Activated CD4-positive, alpha-beta memory T cell treated with anti-CD3 and anti-CD28 coated beads for 36 hours (primary cell): ENCODE measurements at places on chromosomes 2 and 18.
A peak's percentile ranks its signal among the peaks of the same experiment; 100 is the strongest.

GRCh38 chr2:20516646-20517341 is 69.9 kb downstream of the RHOB start:
- no peaks in the 10 kb centered on the region for H3K36me3 ChIP-seq
- H3K27ac ChIP-seq: no peak overlapping the region
- H3K27me3 ChIP-seq: peaks cover 2% of the 10 kb centered on the region
- DNase-seq: no peak
- peaks cover 6% of the 10 kb centered on the region for H3K4me1 ChIP-seq

GRCh38 chr2:175792881-175793280 is 209.2 kb downstream of the LNPK start:
- DNase-seq: no peak
- no peaks in the 10 kb centered on the region for H3K4me1 ChIP-seq
- no peaks in the 10 kb centered on the region for H3K27me3 ChIP-seq
- H3K4me3 ChIP-seq: no peak overlapping the region
- no peaks in the 10 kb centered on the region for H3K36me3 ChIP-seq

DNA sequence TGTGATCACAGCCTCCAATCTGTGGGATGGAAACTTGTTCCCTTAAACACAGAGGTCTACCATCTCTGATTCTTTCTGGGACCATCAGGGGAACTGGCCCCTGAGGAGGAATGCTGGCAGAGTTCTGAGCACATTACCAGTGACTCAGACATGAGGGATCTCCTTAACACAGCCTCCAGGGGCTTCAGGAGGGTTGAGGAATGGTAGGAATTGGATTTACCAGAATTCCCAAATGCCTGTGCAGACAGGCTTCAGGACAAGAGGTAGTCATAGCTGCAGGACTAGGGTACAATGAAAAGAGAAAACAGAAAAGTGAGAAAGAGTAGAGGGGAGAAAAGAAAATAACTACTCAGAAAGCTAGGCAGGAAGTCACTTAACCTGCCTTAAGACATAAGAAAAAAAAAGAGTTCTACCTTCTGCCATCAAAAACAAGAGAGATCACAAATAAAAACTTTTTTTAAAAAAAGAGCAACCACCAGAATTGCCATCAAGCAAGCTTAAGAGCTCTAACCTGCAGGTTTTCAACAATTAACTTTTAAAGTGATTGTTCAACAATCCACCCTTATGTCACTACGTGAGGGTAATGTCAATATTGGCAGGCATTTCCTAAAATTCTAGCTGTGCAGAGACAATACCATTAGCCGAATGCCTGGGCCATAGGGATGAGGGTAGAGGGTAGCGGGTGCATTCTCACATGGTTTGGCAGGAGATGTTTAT is 524.4 kb downstream of the BCL11A start:
- H3K27me3 ChIP-seq: no peaks in the 10 kb centered on the region
- H3K36me3 ChIP-seq: no peaks in the 10 kb centered on the region
- H3K4me3 ChIP-seq: no peak overlapping the region

GRCh38 chr2:12718015-12718671 is 1.4 kb downstream of the TRIB2 start:
- H3K4me3 ChIP-seq: peak overlapping the region; percentile 86
- peaks cover 5% of the 10 kb centered on the region for H3K36me3 ChIP-seq
- no peaks in the 10 kb centered on the region for H3K27me3 ChIP-seq

- DNase-seq: no peak
- H3K4me3 ChIP-seq: no peak overlapping the region
- no peak overlapping the region for H3K27ac ChIP-seq
- no peaks in the 10 kb centered on the region for H3K27me3 ChIP-seq
Measured at GRCh38 chr18:39624961-39625360, 2059.4 kb upstream of the CELF4 start.

DNA sequence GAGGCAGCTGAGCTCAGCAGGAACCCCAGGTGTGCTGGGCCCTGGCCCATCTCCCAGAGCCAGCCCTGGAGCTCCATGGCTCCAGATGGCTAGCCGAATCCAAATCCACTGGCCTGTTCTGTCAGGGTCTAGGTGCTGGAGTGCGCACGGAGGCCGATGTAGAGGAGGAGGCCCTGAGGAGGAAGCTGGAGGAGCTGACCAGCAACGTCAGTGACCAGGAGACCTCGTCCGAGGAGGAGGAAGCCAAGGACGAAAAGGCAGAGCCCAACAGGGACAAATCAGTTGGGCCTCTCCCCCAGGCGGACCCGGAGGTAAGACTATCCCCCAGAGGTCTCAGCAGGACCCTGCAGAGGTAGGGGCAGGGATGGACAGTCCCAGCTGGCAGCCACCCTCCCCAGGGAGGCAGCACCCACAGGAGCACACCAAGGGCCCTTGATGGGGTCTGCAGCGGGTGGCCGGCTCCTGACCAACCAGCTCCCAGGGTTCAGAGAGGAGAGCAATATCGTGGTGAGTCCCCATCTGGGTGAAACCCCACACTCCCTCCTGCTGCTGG is 26.1 kb upstream of the PRLH start:
- no peaks in the 10 kb centered on the region for H3K4me1 ChIP-seq
- DNase-seq: no peak
- H3K27me3 ChIP-seq: peaks cover 3% of the 10 kb centered on the region
- no peak overlapping the region for H3K27ac ChIP-seq
- no peak overlapping the region for H3K4me3 ChIP-seq
- no peaks in the 10 kb centered on the region for H3K36me3 ChIP-seq

DNA sequence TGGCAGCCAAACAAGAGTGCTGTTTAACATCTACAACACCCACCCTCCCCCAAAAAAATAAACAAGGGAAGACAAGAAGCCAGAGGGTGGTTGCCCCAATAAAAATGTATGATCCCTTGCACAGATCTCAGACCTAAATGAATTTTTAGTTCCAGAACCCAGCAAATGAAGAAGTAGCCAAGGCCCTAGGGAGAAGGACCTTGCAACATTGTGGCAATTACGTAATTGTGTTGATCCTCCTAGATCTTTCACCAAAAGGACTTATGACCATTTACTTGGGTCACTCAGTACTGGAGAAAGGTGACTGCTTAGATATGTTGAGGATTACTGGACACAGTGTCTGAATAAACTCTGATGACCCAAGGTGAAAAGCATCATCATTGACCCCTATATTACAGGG is 1393.8 kb downstream of the LRP1B start:
- no peak overlapping the region for H3K27ac ChIP-seq
- no peak overlapping the region for H3K4me3 ChIP-seq
- H3K36me3 ChIP-seq: no peaks in the 10 kb centered on the region
- H3K4me1 ChIP-seq: no peaks in the 10 kb centered on the region
- H3K27me3 ChIP-seq: no peaks in the 10 kb centered on the region

- no peak overlapping the region for H3K4me3 ChIP-seq
- H3K27me3 ChIP-seq: peaks cover 3% of the 10 kb centered on the region
- no peak for DNase-seq
- no peak overlapping the region for H3K27ac ChIP-seq
- no peaks in the 10 kb centered on the region for H3K4me1 ChIP-seq
Measured at GRCh38 chr18:45104049-45104395, 423.3 kb downstream of the SETBP1 start.

DNA sequence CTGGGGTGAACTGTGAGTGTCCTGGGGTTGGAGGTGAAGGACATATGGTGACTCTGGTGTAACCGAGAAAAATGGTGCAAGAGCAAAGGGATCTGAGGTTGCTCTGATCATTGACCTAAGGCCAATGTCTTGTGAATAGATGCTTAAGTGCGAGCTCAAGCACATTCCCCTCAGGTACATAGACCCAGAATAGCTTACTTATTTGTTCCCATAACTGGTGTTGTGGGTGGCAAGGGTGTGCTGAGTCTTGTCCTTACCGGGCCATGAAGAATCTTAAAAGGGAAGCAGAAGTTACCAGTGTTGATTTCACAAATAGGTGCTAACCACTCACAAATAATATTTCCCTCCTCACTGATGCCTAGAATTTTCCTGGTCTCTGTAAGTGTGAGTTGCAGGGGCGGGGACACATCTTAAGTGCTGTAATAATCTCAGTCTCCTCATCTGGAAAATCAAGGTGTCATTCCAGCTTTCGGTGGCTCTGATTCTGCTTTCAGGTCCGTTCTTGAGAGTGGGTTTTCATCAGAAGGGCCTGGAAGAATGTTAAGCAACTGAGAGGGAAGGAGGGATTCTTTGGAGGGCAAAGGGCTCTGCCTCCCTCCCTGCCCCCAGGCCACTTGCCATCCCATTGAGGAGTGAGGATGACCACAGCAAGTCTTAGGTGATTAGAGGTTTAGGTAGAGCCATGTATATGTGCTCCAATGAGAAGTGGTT is 54.9 kb downstream of the LIPG start:
- no peak overlapping the region for H3K4me3 ChIP-seq
- no peaks in the 10 kb centered on the region for H3K4me1 ChIP-seq
- no peaks in the 10 kb centered on the region for H3K36me3 ChIP-seq
- peaks cover 6% of the 10 kb centered on the region for H3K27me3 ChIP-seq
- no peak for DNase-seq

DNA sequence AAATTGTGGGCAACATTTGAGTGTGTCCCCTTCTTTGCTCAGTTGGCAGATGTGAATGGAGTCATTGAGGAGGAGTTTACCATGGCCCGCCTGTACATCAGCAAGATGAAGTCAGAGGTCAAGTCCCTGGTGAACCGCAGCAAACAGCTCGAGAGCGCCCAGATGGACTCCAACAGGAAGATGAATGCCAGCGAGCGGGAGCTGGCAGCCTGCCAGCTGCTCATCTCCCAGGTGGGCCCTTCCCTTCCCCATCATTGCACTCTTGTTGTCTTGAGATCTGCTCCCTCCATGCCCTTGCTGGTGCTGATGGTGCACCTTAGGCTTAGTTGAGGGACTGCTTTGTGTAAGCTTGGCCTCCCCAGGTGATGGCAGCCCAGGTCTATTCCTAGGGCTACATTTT is 47.5 kb upstream of the LYPD6B start:
- H3K4me1 ChIP-seq: peaks cover 2% of the 10 kb centered on the region
- peaks cover 10% of the 10 kb centered on the region for H3K36me3 ChIP-seq
- no peak for DNase-seq
- no peak overlapping the region for H3K27ac ChIP-seq
- no peak overlapping the region for H3K4me3 ChIP-seq

- H3K27me3 ChIP-seq: peaks cover 17% of the 10 kb centered on the region
- H3K27ac ChIP-seq: no peak overlapping the region
Measured at GRCh38 chr2:131659168-131659572, 131.5 kb downstream of the CCDC74A start.

DNA sequence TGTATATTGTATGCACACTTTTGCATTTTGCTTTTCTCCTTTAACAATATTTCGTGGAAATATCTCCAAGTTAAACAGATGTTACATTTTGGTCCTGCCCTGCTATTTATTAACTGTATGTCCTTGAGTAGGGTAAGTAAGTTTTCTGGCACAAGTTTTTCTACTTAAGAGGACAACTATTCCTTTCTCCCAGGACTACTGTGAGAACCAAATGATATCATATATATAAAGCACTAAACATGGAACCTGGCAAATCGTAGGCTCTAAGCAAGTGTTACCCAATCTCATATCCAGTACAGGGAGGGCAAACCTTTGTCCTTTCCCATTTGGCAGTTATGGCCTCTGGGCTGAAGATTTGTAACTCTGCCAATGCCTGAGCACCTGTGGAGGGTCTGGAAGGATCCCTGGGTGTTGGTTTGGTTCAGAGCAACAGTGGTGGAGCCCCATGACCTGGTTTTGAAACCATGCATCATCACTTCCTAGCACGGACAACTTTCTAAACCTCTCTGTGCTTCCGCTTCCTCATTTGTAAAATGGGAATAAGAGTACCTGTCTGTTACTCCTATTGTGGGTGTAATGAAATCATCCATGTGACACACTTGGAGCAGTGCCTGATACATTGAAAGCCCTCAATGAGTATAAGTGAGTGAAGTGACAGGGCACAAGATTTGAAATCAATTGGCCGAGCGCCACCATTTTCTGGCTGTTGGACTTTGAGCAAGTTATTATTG is 28.3 kb upstream of the ICOS start:
- no peak overlapping the region for H3K4me3 ChIP-seq
- H3K36me3 ChIP-seq: peaks cover 4% of the 10 kb centered on the region
- peaks cover 29% of the 10 kb centered on the region for H3K4me1 ChIP-seq
- H3K27ac ChIP-seq: peak overlapping the region; percentile 59
- DNase-seq: peak; percentile 39

GRCh38 chr2:113376253-113376912 is 61.1 kb upstream of the ZNG1B start:
- no peak for DNase-seq
- H3K4me3 ChIP-seq: no peak overlapping the region
- H3K36me3 ChIP-seq: no peaks in the 10 kb centered on the region
- no peak overlapping the region for H3K27ac ChIP-seq
- H3K4me1 ChIP-seq: peaks cover 17% of the 10 kb centered on the region
- H3K27me3 ChIP-seq: peaks cover 11% of the 10 kb centered on the region

GRCh38 chr18:47389210-47389609 is 137.8 kb upstream of the SKOR2 start:
- no peak for DNase-seq
- no peaks in the 10 kb centered on the region for H3K4me1 ChIP-seq
- H3K4me3 ChIP-seq: no peak overlapping the region
- H3K27me3 ChIP-seq: peaks cover 5% of the 10 kb centered on the region
- H3K27ac ChIP-seq: no peak overlapping the region

GRCh38 chr2:15218423-15219086 is 342.6 kb downstream of the NBAS start:
- peaks cover 44% of the 10 kb centered on the region for H3K36me3 ChIP-seq
- H3K4me3 ChIP-seq: no peak overlapping the region
- no peak for DNase-seq
- H3K4me1 ChIP-seq: no peaks in the 10 kb centered on the region

DNA sequence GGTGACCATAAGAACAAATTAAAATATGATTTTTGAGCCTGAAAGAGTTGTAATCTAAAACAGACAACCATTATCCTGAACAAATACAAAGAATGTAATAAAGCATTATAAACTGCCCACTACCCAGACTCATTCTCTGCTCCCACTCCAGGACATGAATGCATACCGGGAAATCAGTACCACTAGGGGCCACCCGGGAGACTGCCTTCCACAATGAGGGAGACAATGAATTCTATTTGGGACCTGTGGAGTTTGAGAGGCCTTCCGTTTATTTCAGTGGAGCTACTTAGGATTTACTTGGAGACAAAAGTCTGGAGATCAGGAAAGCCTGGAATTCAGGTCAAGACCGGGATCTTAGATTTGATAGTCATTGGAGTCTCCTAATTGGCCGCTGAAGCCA is 50.0 kb downstream of the NAB1 start:
- H3K27me3 ChIP-seq: no peaks in the 10 kb centered on the region
- H3K4me1 ChIP-seq: peaks cover 31% of the 10 kb centered on the region
- no peak for DNase-seq
- no peak overlapping the region for H3K4me3 ChIP-seq
- H3K27ac ChIP-seq: no peak overlapping the region

- H3K27ac ChIP-seq: no peak overlapping the region
- H3K4me3 ChIP-seq: no peak overlapping the region
- peaks cover 50% of the 10 kb centered on the region for H3K36me3 ChIP-seq
- no peak for DNase-seq
Measured at GRCh38 chr2:171754254-171754939, 67.1 kb downstream of the DYNC1I2 start.

DNA sequence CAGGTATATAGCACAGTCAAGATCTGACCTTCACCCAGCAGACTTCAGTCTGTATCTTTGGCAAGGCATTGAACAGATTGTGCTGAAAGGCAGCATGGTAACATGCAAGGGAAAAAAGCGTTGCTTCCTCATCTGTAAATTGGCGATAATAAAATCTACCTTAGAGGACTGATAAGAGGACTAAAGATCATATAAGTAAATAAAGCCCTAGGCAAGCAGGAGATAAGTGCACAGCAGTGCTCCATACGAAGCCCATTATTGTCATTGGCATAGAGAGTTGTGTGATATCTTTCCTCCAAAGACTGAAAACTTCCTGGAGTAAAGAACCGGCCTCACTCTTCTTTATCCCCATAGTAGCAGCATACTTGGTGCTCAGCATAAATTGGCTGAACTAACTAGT is 162.6 kb downstream of the ANKRD44 start:
- peak overlapping the region; percentile 7 for H3K27ac ChIP-seq
- H3K4me1 ChIP-seq: peaks cover 71% of the 10 kb centered on the region
- DNase-seq: no peak
- H3K4me3 ChIP-seq: no peak overlapping the region
- H3K27me3 ChIP-seq: no peaks in the 10 kb centered on the region
